ENCODE measurements at places on chromosomes 11 and 22.

- no peak for DNase-seq
These were observed 24.9 kb upstream of the WNT11 start for GRCh38 chr11:76231121-76231738.

DNA sequence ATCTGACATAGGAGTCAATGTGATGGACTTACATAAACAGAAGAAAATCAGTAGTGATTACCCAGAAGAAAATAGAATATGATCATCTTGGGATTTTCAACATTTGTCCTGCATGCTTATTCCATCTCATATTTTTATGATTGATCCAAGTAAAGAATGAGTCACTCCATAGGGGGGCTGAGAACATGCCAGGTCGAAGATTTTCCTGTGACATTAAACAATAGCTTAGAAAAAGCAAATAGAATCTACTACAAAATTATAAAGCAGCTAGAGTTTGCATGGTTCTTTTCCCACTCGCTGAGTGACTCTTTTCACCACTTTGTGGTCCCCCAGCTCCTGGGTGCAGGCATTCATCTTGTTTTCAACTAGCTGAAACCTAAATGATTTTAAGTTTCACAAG lies 56.3 kb downstream of the DDI1 start:
- DNase-seq, result no peak

DNA sequence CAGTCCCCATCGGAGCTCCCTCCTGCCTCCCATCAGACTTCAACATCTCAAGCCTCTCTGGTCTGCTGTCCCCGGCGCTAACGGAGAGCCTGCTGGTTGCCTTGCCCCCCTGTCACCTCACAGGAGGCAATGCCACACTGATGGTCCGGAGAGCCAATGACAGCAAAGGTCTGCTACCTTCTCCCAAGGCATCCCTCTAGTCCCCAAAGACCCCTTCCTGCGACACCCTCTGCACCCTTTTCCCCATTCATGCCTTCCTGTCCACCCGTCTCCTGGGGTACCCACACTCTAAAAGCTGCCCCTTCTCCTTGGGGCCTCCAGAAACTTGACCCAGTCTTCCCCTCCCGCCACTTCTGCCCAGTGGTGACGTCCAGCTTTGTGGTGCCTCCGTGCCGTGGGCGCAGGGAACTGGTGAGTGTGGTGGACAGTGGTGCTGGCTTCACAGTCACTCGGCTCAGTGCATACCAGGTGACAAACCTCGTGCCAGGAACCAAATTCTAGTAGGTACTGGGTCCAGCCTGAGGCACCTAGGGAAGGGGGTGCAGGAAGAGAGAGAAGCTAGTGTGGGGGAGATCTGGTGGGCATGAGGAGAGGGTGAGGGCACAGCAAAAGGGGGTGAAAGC lies 860 bp downstream of the UPK2 start:
- DNase-seq, result no peak

GRCh38 chr22:23251445-23252093 lies 71.3 kb downstream of the BCR start:
- DNase-seq, result no peak

- no peak for DNase-seq
These were observed 71.3 kb upstream of the GRIA4 start for GRCh38 chr11:105538588-105538987.

Data from esophagus muscularis mucosa (tissue), 4 donors.